Osteocyte (in vitro differentiated cells): ENCODE measurements at places on chromosomes 5 and 9. TPM values are rescaled to one million over a fixed set of nuclear protein-coding genes. Genes with fewer than 3 reads are reported as not detected.

The TAF11L10 gene
- total RNA-seq = not detected in 2 replicates

DNA sequence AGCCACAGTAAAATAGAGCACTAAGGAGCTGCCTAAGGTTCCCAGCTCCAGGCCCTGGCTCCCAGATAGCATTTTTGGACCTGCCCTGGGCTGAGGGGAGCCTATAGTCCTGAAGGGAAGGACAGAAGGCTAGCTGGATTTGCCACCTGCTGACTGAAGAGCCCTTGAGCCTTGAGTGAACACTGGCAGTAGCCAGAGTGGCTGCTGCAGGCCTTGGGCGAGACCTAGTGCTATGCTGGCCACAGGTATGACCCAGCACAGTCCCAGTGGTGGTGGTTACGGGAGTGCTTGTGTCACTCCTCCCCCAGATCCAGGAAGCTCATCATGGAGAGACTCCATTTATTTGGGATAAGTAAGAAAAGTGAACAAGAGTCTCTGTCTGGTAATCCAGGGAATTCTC lies 10.3 kb upstream of the STX17 start:
- no peaks in the 10 kb centered on the region for H3K4me1 ChIP-seq
- no peaks in the 10 kb centered on the region for H3K36me3 ChIP-seq
- DNase-seq = no peak
- H3K4me3 ChIP-seq = no peak overlapping the region
- peaks cover 77% of the 10 kb centered on the region for H3K27me3 ChIP-seq

DNA sequence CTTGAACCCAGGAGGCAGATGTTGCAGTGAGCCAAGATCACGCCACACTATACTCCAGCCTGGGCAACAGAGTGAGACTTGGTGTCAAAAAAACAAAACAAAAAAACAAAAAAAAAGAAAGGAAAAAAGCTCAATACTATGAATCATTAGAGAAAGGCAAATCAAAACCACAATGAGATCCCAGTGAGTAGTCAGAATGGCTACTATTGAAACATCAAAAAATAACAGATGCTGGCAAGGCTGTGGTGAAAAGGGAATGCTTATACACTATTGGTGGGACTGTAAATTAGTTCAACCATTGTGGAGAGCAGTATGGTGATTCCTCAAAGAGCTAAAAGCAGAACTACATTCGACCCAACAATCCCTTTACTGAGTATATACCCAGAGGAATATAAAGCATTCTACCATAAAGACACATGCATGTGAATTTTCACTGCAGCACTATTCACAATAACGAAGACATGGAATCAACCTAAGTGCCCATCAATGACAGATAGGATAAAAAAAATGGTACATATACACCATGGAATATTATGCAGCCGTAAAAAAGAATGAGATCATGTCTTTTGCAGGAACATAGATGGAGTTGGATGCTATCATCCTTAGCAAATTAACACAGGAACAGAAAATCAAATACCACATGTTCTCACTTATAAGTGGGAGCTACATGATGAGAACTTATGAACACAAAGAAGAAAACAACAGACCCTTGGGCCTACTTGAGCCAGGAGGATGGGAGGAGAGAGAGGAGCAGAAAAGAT lies 81.9 kb upstream of the ARRDC3 start:
- H3K36me3 ChIP-seq = peaks cover 2% of the 10 kb centered on the region
- H3K4me3 ChIP-seq = no peak overlapping the region
- peaks cover 2% of the 10 kb centered on the region for H3K27me3 ChIP-seq
- H3K4me1 ChIP-seq = peaks cover 2% of the 10 kb centered on the region

The DMRT2 gene
- not detected in 2 replicates for total RNA-seq

The TXNDC8 gene
- total RNA-seq = not detected in 2 replicates

The ANKH gene
- total RNA-seq = 44.6 and 50.8 TPM in 2 replicates

DNA sequence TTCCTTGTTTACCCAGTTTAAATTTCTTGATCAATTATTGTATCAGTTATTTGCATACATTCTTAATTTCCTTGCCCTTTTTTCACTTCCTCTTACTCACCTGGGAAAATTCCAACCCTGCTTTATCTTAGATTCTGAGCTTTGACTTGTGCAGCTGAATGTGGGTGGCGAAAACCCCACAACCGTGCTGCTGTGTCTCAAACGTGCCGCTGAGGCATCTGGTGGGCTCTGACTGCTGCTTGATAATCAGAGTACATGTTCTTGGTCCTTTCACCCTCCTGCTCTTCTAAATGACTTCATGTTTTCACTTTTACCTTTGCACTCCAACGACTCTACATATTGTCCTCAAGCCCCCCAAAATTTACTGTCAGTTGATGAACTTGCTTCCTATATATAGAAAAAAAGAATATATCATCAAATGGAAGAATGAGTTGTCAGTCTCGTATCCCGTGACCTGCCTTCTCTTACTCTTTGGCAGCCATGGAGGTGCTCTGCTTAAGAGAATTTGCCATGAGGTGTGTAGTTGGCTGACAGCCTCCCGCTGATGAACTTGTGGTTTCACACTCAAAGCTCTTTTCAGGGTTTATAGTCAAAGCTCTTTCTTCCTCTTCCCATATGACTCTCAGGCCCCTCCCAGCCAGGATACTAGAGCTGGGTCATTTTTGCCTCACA lies 14.0 kb upstream of the JAK2 start:
- H3K4me3 ChIP-seq = no peak overlapping the region
- no peaks in the 10 kb centered on the region for H3K27me3 ChIP-seq
- DNase-seq = no peak
- no peaks in the 10 kb centered on the region for H3K36me3 ChIP-seq
- no peak overlapping the region for H3K27ac ChIP-seq

DNA sequence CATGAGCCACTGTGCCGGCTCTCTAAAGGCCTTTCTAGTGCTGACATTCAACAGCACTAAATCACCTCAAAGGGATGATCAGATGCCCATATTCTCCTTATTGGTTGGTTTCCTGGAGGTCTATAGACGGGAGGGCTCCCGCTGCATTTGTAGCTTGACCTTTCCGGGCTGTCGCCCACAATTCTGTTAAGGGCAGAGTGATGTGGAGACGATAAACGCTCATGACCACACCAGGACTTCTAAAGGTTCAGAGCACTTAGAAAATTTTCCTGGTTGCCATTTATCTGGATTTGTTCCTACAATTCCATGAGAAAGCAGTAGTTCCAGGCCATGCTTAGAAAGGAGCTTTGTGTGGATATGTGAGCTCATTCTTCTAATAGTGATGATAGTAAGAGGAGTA lies 170.3 kb downstream of the SLC12A2 start:
- no peaks in the 10 kb centered on the region for H3K27me3 ChIP-seq
- H3K36me3 ChIP-seq = peaks cover 38% of the 10 kb centered on the region
- H3K27ac ChIP-seq = no peak overlapping the region
- no peak overlapping the region for H3K4me3 ChIP-seq
- DNase-seq = no peak
- peaks cover 32% of the 10 kb centered on the region for H3K4me1 ChIP-seq

DNA sequence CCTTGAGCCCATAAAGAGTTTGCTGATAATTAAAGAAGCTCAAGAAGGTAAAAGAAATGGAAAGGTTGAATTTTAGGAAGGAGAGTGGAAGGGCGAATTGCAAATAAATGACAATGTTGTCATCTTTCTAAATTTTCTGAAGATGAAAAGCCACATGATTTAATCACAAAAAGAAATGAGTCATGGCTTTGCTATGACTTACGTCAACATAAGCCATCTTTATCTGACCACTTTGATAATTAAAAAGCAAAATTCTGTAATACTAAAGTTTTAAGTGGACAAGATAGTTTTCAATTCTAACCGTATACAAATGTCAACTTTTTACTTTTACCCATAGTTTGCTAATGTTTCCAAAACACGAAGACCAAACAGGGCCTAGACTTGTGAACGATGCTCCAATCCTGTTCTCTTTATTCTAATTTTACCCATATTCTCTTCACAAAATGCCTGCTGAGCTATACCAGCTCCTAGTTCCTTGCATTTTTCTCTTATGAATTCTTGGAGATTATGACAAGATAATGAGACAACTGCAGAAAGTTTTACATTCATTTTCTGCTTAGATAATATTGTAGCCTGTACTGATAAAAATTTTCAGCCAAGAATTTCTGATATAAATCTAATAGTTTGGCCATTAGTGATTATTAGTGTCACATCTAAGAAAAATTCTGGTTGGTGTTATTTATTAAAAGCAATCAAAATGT lies 21.8 kb upstream of the PRUNE2 start:
- H3K27ac ChIP-seq = no peak overlapping the region

- H3K27ac ChIP-seq = no peak overlapping the region
- peaks cover 12% of the 10 kb centered on the region for H3K36me3 ChIP-seq
- no peak for DNase-seq
- no peaks in the 10 kb centered on the region for H3K27me3 ChIP-seq
- H3K4me3 ChIP-seq = no peak overlapping the region
These were observed 5.4 kb downstream of the MRPL36 start for GRCh38 chr5:1793966-1794900.
